ENCODE measurements at places on chromosomes 4 and X.

- DNase-seq, result no peak
These were observed 19.7 kb downstream of the VSIG1 start for GRCh38 chrX:108064613-108065012.

DNA sequence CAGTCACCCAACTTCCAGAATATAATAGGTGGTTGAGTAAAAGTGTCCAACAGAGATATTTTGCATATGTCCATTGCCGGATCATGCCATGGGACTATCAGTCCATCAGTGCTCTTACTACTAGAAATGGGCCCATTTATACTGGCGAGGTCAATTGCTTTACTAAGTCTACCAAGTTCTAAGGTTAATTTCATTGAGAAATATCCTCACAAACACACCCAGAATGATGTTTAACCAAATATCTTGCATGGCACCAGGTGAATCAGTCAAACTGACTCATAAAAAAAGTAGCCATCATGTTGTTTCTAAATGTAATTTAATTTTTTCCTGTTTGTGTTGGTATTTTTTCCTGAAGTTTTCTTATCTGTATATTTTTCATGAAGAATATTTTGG is 1217.0 kb downstream of the RAPGEF2 start:
- no peak for DNase-seq

GRCh38 chr4:173267711-173268110 is 66.4 kb downstream of the HMGB2 start:
- no peak for DNase-seq

DNA sequence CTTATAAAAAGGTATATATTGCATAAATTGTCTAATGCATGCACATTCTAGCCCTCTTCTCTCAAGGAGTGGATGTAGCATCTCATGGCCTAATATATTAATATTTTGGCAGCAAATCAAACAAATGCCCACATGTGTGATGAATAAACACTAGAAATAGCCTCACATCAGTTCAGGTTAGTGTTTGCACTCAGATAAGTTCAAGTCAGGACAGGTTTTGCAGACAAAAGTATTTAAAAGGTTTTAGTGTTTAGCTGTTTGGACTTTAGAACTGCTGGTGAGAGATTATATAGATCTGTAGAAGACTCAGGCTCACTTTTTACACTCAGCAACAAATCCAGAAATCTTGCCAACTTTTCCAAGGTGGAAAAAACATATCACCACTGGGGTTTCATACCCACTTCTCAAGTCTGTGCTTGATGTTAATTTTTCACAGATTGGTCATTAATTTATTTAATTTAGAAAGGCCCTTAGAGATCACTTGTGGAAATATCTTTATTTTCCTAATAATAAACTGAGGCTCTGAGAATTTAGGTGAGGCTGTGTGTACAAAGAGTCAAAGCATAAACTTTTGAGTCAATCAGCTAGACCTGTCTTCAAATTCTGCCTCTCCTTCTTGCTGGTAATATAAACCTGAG is 362.6 kb downstream of the GASK1B start:
- no peak for DNase-seq

- no peak for DNase-seq
These were observed 15.0 kb downstream of the RGN start for GRCh38 chrX:47093248-47093647.

- no peak for DNase-seq
These were observed 35.9 kb downstream of the SLC9A6 start for GRCh38 chrX:136021160-136021559.

- no peak for DNase-seq
These were observed 68.7 kb downstream of the SUPT20HL2 start for GRCh38 chrX:24245202-24245601.

GRCh38 chr4:47120783-47121182 is 89.4 kb downstream of the GABRB1 start:
- DNase-seq, result no peak

DNA sequence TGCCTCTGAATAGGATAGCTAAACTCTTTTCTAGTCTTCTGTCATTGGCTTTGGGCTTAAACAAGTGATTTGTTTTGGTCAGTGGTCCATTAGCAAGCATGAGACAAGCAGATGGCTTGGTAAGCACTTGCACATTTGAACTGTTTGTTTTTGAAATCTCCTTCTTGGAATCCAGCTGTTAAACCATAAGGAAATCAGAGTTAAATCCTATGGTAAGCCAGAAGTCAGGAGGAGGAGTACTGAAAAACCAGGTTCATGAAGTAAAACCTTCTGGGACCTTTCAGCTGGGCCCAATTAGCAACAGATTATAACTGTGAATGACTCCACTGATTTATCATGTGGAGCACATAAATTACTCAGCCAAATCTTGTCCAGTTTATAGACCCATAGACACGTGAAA is 1042.5 kb upstream of the PABPC4L start:
- DNase-seq, result no peak

DNA sequence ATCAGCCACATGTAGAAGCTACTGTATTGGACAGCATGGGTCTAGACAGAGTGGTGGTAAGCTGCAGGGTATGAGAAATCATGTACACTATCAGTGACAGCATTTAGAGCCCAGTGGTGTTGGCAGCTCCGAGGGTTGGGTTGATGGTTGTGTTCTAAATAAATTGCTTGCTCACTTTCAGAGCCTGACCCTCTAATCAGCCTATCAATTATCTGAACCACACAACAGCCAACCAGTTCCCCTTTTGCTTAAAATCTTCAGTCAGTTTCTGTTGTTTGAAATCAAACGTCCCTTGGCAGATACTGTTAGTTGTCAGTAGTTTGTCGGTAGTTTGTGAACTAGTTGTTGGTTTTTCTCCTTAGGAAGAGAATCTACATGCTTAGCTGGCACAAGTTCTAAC is 99.8 kb upstream of the RAI2 start:
- no peak for DNase-seq

DNA sequence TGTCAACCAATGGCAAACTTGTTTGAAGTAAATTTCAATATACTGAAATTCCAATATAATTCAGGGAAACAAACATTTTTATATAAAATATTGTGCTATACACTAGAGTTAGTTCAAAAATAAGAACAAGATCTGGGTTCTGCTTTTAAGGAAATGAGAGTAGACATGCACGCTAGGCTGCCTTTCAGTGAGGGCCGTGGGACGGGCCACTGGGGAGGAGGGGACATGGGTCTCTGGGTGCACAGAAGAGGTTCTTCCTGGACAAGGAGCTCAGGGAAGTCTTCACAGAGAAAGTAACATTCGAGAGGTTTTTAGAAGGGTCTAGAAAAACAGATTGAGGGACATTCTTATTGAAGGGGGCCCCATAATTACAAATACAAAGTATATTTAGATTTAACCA is 64.4 kb downstream of the SHROOM3 start:
- no peak for DNase-seq

DNA sequence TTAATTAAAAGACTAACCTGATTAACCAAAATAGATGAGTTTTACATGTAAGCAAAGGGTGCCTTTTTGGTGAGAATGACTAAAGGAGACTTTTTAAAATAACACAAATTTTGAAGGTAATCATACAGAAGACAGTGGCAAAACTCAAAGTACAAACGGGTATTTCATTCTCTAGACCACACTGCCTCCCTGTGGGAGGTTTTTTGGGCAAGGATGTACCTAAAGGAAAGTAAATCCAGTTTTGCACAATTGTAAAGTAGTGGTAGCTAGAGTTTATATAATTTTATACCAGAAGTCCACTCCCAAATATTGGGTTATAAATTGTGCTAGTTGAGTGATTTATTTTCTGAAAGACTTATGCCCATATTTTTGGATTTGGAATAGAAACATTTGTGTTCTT is 201.0 kb downstream of the PAPSS1 start:
- DNase-seq, result no peak

GRCh38 chrX:70769659-70770227 is 138.8 kb downstream of the TEX11 start:
- no peak for DNase-seq

DNA sequence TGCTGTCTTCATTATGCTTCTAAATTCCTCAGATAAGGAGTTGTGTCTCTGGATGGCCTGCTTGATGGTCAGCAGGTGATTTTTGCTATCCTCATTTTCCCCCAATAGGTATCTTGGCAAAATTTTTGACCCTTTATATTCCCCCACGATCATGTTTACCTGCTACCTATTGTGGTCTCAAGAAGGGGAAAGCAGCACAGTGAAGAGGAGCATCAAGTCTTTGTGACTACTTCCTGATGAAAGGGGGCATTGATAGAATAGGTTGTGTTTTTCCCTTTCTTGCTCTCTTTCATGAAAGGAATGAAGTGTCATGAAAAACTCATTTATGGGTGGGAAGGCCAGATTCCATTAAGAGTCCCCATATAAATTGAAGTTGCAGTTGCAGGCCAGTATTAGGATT is 153.8 kb downstream of the KLF8 start:
- DNase-seq, result no peak

- DNase-seq, result no peak
These were observed 25.1 kb upstream of the SH3RF1 start for GRCh38 chr4:169295822-169296221.

DNA sequence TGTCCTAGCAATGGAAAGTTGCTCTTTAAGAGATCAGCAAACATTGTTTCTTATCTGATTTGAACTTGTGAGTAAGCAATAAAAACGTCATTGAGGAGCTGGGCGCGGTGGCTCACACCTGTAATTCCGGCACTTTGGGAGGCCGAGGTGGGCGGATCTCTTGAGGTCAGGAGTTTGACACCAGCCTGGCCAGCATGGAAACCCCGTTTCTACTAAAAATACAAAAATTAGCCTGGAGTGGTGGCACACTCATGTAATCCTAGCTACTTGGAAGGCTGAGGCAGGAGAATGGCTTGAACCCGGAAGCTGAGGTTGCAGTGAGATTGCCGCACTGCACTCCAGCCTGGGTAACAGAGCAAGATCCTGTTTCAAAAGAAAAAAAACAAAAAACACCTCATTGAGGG is 11.2 kb upstream of the PLAC8 start:
- peak; percentile 42 for DNase-seq

DNA sequence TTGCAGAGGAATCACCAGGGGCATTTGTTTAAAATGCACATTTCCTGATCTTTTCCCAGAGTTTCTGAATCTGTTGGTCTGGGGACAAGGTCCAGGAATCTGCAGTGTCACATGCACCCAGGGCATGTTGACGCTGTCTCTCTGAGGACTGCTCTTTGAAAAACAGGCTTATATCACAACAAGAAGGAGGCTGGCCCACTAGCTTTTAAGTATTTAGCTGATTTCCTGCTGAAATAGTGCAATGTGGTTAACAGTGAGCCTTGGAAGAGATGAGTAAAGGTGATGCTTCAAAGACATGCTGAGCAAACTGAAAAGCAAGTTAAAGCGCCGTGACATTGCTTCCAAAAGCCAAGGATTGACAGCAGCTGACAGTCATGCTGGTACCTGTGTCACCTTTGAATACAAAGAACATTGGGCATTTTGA is 18.6 kb upstream of the SEPSECS start:
- peak; percentile 32 for DNase-seq

DNA sequence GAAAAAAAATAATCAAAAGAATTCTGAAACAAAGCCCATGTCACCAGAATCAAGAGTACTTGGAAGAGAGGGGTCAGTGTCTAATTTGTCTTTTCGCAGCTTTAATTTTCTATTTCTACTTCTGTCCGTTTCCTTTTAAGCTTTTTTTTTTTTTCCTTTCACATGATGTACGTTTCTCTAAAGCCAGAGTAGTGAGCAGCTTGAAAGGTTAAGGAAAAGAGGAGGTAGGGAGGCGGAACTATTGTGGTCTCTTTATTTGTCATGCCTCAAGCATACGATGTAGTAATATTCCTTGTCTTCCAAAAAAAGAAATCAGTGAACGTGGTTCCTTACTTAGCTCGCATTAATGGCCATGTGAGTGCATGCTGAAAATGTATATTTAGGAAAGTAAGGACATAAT is 311.5 kb downstream of the TENM3 start:
- no peak for DNase-seq

DNA sequence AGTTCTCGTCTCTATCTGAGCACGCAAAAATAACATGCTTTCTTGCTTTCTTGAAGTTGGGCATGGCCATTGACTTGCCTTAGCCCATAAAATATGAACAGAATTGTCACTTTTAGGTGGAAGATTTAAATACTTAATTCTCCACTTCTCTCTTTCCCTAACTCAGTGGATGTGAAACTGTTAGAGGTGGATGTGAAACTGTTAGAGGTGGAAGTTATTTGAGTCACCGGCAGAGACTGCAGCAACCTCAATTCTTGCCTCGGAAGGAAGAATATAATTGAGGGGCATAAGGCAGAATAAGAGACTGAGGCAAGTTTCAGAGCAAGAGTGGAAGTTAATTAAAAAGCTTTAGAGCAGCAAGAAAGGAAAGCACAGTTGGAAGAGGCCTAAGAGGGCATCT is 2.8 kb upstream of the PARM1 start:
- DNase-seq, result no peak

DNA sequence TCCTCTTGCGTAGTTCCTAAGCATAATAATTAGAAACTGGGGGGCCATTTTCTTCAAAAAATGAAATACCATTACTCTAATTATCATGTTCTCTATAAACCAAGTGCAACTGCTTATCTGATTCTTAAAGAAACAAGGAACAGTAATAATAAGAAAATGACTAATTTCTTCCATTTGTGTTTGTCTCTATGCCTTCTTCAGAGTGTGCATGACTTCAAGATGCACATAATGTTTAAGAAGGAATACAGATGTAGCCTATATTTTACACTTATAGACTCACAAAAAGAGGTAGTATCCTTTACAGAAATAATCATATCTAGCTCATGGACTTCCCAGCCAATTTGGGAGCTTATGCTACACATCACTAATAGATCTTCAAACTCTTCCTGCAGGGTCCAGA is 131.7 kb downstream of the CHRNA9 start:
- DNase-seq, result no peak

- no peak for DNase-seq
These were observed 155.7 kb downstream of the CHIC2 start for GRCh38 chr4:53908661-53909078.

DNA sequence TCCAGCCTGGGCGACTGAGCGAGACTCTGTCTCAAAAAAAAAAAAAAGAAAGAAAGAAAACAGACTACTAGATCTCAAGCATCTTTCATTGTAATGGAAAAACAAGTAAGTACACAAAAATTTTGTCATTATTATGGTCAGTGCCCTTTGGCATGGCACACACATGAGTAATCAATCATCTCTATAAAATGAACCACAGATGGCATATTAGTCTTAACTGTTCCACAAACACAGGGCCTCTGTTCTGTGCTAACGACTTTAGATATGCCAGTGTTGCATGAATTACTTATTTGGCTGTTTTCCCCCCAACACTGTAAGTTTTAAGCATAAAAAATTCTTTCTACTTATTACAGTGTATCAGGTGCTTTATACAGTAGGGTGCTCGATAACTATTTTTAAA is 90.4 kb downstream of the COX7B2 start:
- DNase-seq, result no peak

- no peak for DNase-seq
These were observed 372.1 kb downstream of the OPHN1 start for GRCh38 chrX:68061206-68061535.

- DNase-seq, result no peak
These were observed 207.5 kb upstream of the FAM9B start for GRCh38 chrX:9241427-9241826.

All from CD4-positive, alpha-beta T cell treated with Interleukin-6 at 100 ng/mL for 8 hours (primary cell).